Frontal cortex (tissue), 4 donors: ENCODE measurements at places on chromosomes 1 and 21.
A peak's percentile ranks its signal among the peaks of the same experiment; 100 is the strongest.

GRCh38 chr1:201391651-201392511 is 7.2 kb downstream of the LAD1 start:
- no peak for DNase-seq

- DNase-seq = no peak
Observed at GRCh38 chr1:228471762-228472398, 15.3 kb upstream of the RNF187 start.

- DNase-seq = no peak
Observed at GRCh38 chr21:20527731-20528460, 470.3 kb upstream of the NCAM2 start.

DNA sequence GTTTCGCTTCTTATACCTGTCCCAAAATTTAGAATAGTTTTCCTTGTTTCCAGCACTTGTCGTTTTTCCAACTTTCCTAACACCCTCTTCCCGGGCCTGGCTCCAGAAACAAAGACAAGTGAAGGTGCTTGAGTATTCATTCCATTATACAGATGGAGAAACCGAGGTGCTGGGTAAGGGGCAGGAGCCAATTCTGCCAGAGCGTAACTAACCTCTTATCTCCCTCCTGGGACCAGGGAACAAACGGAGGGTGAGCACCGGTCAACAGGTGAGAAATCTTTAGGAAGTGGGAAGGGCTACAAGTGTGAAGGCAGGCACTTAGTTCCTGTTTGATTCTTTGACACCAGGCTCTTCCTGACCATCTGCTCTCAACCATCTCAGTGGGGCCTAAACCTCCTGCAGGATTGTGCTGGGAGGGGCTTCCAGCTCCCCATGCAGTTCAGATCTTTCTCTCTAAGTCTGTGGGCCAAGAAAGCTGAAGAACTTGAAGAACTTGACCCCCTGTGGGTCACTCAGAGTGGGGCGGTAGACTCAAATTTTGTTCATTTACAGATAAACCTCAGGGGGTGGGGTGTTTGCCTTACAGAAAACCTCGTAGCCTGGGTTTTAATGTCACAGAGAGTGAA is 8.7 kb downstream of the PLXNA2 start:
- DNase-seq = no peak

GRCh38 chr1:200379940-200380588 is 29.8 kb downstream of the ZNF281 start:
- no peak for DNase-seq

- no peak for DNase-seq
Observed at GRCh38 chr21:33975548-33976081, 60.0 kb upstream of the ATP5PO start.

GRCh38 chr1:95073446-95073845 is 695 bp upstream of the ALG14 start:
- DNase-seq = no peak

GRCh38 chr1:156114919-156115513 is 505 bp downstream of the LMNA start:
- DNase-seq = peak; percentile 62

DNA sequence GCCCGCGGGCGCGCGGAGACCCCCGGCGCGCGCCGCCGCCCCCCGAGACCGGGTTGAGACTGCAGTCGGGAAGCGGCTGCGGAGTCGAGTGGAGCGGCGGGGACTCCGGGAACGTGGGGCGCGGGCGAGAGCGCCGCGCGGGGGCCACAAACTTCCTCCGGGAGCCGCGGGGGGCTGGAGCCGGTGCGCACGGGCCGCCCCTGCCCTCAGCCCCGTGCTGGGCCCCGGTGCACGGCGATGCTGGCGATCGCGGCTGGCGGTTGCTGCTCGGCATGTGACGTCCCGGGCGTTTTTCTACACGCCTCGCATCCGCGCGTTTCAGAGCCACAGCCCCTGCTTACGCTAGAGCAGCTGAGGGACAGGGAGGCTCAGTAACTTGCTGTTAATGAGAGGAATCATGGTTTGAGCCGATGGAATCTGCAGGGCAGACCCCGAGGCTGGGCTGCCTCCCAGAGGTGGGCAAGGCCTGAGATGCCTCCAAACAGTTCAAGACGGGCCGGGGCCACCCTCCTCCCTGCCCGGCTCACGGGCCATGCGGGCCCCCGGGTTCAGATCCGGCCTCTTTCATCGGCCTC is 520 bp downstream of the TMEM201 start:
- peak; percentile 21 for DNase-seq

GRCh38 chr1:17597651-17598050 is 58.2 kb downstream of the ARHGEF10L start:
- no peak for DNase-seq

DNA sequence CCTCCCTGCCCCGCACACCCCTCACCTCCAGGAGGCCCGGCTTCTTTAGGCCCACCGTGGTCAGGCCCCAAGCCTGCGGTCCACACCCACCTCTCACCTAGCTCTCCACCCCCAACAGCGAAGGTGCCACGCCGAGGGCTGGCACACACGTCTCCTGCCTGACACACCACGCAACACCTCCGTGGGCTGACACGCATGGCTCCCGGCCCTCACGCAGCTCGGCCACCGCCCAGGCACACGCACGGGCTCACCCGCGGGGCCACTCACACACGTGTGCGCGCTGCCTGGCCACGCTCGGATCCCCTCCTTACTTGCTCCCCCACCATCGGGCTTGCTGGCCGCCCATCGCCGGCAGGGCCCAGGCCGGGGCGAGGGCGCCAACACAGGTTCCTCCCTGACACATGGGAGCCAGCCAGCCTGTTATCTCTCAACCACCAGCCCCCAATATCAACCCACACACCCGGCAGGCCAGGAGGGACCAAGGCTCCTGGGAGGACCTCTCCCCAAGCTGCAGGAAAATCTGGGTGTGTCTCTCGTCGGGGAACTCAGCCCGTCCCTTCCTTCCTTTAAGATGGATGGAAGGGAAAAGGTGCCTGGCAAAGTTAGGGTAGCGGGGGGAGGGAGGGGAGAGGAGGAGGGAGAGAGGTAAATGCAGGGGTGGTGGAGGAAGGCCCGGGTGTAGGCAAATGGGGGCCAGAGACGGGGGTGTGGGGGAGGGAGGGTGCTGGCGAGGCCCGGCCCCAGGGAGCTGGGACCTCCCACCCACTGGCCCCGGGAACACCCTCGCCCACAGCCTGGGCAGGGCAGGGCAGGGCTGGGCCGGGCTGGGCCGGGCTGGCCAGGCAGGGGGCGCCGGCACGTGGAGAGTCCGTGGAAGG is 546 bp downstream of the ELOVL1 start:
- no peak for DNase-seq

DNA sequence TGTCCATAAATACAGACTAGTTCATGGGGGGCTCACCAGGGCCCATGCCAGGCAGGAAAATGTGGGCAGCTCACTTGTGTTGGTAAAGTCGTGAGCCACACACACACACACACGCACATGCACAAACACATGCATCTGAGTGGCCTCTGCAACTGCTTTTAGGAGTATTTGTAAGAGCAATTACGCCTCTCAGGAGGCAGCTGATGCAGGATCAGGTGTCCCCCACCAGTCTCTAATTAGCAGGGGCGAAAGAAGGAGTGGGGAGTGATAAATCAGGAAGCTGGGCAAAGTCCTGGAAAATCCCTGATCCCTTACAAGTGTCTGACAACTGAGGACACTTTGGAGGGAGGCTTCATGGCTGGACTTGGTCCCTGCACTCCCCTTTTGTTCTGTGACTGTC is 5.7 kb upstream of the IVL start:
- no peak for DNase-seq

DNA sequence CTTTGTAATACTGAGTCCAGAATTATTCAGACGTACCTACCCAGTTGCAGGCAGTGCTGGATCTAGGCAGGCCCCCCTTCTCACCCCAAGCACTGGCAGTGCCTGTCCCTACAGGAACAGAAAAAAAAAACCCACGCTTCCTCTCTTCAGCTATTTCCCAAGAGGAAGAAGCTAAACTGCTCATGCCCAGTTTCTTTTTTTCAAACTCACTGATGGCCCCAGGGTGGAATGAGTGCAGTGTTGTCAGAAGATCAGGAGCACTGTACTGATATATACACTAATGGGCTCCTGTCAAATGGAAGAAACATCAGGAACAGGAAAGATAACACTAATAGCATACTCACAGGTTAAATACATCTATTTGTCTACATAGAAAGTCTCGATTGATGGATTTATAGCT is 28.2 kb upstream of the DOCK7 start:
- no peak for DNase-seq

DNA sequence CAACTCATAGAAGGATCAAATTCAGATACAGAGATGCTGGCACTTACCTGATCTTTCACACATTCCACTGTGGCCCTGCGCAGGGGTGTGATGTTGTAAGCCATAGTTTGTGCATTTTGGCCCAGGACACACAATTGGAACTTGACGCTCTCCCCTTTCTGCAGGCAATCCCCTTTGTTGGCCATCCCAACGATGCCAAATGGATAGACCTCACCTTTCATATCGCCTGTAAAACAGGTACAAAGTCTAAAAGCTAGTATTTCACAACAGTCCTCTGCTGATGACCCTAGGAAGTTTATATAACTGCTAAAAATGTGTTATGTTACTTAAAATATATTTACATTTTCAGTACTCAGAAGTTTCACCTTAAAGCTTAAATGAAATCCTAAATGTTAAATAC is 3.9 kb upstream of the NRAS start:
- DNase-seq = no peak

DNA sequence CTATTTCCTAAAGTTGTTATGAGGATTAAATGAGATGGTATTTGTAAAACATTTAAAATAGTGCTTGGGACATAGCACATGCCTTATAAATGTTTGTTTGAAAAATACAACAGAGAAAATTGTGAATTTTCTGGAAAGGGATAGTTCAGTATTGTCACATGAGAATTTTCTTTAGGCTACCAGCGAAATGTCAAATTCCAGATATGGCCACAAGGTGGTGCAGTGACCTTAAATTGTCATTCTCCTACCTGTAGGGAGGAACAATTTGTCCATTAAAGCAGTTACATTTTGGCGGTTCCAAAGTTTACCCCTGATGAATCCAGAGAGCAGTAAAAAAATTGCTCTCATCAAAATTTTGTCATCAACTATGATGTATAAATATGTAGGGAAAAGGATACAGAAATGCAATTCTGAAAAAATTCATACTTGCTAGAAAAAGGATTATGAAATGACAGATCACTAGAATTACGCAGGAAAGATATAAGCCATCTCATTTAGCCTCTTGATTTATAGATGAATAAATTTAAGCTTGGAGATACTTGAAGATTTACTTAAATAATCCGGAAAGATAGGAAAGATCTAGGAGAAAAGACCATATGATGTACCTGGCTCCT is 50.2 kb upstream of the TSHB start:
- DNase-seq = no peak

GRCh38 chr1:171716616-171717015 is 25.2 kb downstream of the VAMP4 start:
- no peak for DNase-seq

GRCh38 chr1:44380666-44381177 is 24.3 kb upstream of the RNF220 start:
- no peak for DNase-seq

DNA sequence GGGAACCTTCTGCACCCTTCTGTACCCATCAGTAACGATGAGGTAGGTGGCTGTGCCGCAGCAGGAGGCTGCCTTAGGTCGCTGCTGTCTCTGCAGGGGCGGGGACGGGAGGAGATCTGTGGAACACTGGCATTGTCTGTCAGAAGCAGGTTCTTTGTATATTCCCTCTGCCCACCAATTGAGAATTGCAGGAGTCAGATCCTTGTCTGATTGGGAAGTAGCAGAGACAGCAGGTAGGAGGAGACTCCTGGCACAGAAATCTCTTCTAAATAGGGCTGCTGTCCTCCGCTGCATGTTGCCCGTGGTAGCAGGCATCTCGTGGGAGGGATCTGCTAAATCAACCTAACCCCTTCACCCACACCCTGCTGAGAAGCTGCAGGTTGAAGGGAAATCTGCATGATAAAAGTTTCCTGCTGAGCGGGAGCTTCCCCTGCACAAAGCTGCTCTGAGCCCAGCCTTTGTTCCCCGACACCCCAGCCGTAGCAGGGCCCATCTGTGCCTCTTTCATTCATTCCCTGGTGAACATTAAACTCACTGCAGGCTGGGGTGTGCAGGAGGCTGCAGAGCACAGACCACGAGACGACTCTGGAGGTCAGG is 15.9 kb downstream of the SARS1 start:
- DNase-seq = no peak

- no peak for DNase-seq
Observed at GRCh38 chr1:170800812-170801211, 134.5 kb upstream of the MROH9 start.

GRCh38 chr1:56644064-56644918 is 823 bp upstream of the PRKAA2 start:
- peak; percentile 13 for DNase-seq

GRCh38 chr1:38923607-38924006 is 18.0 kb downstream of the RHBDL2 start:
- DNase-seq = no peak

- DNase-seq = peak; percentile 35
Observed at GRCh38 chr1:223683586-223684487, 18.3 kb upstream of the CAPN8 start.

GRCh38 chr1:198662821-198663220 is 24.0 kb downstream of the PTPRC start:
- no peak for DNase-seq

- no peak for DNase-seq
Observed at GRCh38 chr1:60949826-60950197, 132.5 kb upstream of the NFIA start.

DNA sequence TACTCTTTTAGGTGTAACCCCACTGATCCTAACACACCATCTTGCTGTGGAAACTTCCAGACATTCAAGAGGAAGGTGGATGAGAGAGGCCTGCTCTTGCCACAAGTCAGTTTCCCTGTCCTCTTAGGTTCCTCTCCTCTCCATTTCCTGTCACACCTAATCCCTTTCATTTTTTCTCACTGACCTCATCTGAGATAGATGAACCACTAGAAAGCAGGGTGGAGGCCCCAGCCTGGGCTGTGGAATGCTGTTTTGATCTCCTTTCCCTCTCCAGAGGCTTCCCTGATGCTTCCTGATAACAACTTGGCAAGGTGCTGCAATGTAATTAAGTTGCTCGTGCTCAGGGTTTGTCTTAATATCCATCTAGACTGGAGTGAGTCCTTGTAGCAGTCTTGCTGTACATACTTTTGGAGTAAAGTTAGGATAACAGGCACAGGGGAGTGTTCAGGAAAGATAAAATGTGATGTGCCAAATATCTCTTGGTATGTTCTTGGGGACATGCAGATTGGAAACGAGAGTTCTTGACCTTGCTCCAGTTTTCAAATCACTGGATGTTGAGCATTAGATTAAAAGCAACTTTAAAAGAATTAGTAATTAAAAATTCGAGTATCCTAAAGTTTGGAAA is 11.2 kb downstream of the LRRC42 start:
- no peak for DNase-seq

GRCh38 chr1:223774134-223774814 is 61.9 kb downstream of the CAPN2 start:
- no peak for DNase-seq

DNA sequence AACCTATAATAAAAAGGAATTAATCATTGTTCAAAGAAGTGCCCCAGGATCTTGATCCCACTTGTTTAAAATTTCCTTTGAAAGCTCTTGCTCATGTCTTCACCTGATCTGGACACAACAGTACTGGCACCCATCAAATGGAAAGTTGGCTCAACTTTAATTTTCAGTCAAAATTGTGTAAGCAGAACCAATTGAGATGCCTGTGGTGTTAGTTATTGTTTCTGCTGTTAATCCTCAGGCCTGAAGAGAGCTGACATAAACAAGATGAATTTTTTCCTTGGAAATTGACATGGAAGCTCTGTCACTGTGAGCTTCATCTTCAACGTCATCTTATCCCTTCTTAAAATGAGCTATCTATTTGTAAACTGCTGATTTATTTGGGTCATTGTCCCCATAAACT is 88.3 kb upstream of the TNFSF4 start:
- DNase-seq = no peak

- DNase-seq = no peak
Observed at GRCh38 chr1:51210055-51210454, 26.0 kb upstream of the RNF11 start.
